Parietal lobe (tissue), 2 donors: ENCODE measurements at places on chromosomes 7 and 10. TPM values are rescaled to one million over a fixed set of nuclear protein-coding genes. Genes with fewer than 3 reads are reported as not detected.

FAM241B gene
- 8.1 TPM for total RNA-seq

IFIT5 gene
- total RNA-seq, result 32.9 TPM

SLC26A4 gene
- 16.0 TPM for total RNA-seq

NPY4R2 gene
- 0.31 TPM for total RNA-seq

DENND2A gene
- 29.4 TPM for total RNA-seq

NPC1L1 gene
- not detected for total RNA-seq

DDC gene
- total RNA-seq, result not detected

FRA10AC1 gene
- total RNA-seq, result 61.0 TPM

UPK3B gene
- total RNA-seq, result 0.63 TPM

NUTM2D gene
- total RNA-seq, result 11.9 TPM

KCNIP2 gene
- 11.3 TPM for total RNA-seq

OR6B1 gene
- not detected for total RNA-seq

TMEM209 gene
- total RNA-seq, result 12.5 TPM
